ENCODE measurements at places on chromosomes 5 and 9.

DNA sequence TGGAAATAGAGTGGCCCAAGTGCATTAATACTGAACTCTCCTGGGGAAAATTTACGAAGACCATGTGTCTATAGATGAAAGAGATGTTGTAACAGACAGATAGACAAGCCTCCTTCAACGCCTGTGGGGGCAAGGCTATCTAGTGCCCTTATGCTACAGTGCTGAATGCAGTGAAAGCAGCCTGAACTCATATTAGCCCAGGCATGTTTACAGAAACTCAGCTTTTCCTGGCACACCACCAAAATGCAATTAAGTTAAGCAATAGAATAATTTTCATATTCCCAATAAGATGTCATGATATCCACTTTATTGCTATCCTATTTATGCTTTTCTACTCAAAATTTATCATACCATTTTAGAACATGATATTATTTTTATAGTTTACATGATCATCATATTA lies 277.0 kb downstream of the DIRAS2 start:
- no peak for DNase-seq

DNA sequence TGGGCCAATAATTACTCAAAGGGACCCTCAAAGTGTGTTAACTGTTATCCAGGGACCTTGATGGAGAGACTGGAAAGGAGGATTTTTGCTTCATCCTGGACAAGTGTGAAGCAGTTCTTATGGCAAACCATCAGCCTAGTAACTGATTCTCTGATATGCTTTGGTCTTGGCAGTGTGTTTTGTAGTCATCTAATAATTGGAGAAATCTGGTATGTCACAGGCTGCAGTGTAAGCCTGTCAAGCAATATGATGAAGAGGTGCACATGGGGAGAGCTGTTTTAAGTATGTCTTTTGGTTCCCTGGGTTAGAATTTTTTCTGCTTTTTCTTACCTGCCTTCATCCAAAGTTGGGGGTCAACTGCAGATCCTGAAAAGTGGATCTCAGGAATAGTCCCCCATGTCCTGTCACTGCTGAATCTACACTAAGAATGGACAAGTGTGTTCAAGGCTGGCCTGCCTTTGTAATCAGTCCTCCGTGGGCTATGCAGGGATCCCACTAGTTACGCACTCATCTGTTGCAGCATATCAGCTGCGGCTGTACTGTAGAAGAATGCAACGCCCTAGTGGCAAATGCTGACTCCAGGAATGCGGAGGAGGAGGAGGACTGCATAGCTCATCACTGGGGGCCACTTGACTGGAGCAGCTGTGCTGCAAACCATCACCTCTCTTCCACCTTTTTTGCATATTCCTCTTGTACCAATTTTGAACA lies 1.9 kb downstream of the SPTAN1 start:
- peak; percentile 48 for DNase-seq

- no peak for DNase-seq
Measured at GRCh38 chr5:68749631-68750030, 344.2 kb upstream of the SLC30A5 start.

DNA sequence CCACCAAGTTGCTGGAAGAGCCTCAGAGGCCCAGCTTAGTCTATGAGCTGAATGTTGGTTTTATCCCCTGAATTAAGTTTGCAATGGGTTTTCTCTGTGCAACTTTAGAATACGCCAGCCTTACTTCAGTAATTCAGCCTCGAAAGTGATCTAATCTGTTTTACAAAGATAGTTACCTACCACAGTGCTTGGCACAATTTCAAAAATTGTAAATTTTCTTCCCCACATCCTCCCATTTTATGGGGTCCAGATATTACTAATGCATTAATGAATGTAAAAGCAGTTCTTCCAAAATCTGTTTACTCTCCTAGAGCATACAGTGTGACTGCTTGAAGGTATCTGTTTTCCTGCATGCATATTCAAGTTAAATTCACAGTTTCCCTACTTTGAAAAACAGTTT lies 172.6 kb downstream of the MAN2A1 start:
- DNase-seq = no peak

DNA sequence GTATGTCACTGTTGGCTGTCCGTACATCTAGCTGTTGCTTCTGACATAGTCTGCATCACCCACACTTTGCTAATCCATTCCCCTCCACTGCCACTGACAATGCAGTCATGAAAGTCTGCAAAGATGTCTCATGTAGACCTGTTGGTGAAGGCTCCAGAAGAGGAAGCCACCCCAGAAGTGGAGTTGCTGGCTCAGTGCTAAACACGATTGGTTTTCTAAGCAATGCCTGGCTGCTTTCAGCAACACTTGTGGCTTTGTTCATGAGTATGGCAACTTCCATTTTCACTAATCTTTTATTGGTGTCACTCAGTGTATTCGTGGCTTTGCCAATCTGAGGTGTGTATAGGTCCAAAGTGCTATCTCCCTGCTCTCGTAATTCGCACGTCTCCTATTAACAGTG lies 288.1 kb downstream of the GADD45G start:
- DNase-seq = no peak

- DNase-seq = no peak
Measured at GRCh38 chr5:177520916-177521513, 4.3 kb upstream of the DDX41 start.

GRCh38 chr5:158014372-158014771 lies 155.4 kb upstream of the CLINT1 start:
- DNase-seq = no peak

DNA sequence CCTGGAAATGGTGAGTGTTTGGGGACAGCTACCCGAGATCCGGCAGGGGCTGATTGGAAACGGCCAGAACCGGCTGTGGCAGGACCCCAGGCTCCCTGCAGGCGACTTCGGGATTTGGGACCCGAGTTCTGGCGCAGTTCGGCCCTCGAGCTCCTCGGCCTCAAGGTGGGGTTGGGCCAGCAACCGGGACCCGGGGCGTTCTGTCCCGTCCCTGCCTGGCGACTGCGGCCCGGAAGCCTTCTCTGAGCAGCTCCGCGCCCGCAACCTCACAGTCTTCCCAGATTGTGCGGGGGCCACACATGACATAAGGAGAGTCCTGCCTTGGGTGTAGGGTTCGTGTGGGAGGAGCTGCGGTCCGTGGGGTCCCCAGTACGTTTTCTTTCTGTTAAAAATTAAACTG lies 23.2 kb upstream of the NEURL1B start:
- DNase-seq = no peak

DNA sequence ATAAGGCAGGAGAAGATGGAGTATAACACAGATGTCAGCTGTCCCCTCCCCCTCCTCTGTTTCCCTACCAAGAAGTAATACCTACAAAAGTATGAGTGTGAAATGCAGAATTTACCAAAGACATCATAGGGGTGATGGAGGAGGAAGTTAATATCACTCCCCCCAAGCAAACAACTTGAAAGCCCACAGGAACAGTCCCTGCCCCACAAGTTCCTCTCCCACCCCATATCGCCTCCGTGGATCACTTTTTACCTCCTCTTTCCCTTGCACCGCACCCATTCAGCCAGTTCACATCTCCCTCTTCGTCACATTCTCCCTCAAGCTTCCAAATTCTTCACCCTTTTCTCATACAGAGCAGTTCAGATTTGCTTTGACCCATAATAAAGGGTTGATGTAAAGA lies 7.0 kb upstream of the SIL1 start:
- no peak for DNase-seq

DNA sequence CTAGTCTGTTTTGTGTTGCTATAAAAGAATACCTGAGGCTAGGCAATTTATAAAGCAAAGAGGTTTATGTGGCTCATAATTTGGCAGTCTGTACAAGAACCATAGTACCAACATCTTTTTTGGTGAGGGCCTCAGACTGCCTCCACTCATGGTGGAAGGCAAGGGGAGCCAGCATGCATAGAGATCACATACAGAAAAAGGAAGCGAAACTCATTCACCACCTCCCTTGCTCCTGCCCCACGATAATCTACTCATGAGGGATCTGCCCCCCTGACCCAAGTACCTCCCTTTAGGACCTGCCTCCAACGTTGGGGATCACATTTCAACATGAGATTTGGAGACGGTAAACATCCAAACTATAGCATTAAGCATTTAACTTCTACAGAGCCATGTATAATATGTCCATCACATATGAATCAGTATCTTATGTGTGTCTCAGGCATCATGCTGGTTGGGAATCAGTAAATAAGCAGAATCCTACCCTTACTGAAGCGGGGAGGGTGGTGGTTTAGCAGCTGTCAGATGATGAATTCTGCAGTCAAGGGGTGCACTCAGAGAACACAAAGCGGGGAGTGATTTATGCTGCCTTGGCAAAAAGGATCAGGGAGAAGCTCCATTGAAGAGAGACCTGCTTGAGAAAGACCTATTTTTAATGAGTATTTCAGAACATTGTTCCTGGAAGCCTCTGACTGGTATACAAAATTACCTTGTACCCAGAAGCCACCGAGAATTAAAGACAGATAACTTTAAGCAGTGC lies 34.8 kb downstream of the HMGXB3 start:
- DNase-seq = no peak

DNA sequence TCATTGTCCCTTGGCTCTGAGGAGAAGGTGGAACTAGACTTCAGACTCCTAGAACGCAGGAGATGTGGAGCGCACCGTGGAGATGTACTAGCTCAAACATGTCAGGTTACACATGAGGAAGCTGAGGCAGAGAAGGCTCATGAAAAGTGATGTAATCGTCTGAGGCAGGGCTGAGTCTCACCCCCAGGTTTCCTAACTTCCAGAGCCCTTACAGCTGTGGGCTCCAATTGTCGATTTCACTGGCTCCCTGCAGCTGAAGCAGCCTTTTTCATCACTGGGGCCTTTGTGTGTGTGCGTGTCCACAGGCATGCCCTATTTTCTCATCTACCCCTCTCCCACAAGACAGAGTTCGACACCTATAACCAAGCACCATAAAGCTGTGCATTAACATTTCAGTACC lies 370.6 kb downstream of the NTRK2 start:
- DNase-seq = no peak

- DNase-seq = no peak
Measured at GRCh38 chr5:178279723-178280438, 47.3 kb upstream of the PHYKPL start.

DNA sequence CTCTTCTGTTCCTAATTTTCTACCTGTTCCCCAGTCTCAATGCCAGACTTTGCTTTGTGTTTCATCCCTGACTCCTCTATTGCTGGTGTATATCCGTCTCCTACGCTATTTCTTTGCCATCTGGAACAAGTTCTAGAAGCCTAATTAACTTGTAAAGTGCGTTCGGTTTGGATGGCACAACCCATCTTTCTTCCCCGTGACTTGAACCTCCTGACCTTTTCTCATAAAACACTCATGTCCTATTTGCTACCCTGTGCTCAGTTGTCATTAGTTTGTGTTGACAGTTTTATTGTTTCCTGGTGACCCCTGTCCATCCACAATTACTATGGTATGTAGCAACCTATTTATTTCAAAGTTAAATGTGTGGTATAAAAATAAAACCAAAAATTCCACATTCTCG lies 323.5 kb downstream of the TLE4 start:
- no peak for DNase-seq

DNA sequence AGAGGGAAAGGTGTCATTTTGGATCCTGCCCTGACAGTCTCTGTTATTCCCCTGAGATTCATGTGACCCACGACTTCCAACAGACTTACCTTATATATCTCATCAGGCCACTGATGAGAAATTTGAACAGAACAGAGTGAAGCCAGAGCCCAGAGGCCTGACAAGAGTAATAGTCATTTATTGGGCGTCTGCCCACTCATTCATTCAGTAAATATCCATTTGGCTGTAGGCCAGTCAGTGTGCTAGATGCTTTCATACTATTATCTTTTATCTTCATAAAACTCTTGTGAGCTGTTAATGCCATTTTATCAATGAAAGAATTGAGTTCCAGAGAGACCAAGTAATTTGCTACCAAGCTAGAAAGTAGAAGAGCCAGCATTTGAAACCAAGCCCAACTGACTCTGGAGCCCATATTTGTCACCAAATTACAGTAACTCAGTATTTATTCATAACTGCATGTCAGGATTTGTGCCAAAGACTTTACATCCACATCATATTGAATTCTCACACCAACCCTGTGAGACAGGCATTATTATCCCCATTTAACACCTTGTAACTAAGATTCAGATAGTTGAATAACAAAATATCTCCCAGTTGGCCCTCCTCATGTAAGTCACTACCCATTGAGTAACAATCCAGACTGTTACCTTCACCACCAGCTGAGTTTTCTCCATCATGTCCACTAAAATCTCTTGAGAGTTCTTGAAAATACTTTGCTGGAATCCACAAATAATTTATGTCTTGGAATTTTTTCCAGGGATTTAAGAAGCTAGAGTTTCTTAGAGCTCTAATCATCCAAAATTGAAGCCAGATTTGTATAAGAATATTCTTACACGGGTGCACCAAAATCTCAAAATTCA lies 2.5 kb downstream of the PTPDC1 start:
- no peak for DNase-seq

GRCh38 chr9:123174887-123175518 lies 93.4 kb downstream of the STRBP start:
- DNase-seq = peak; percentile 30

DNA sequence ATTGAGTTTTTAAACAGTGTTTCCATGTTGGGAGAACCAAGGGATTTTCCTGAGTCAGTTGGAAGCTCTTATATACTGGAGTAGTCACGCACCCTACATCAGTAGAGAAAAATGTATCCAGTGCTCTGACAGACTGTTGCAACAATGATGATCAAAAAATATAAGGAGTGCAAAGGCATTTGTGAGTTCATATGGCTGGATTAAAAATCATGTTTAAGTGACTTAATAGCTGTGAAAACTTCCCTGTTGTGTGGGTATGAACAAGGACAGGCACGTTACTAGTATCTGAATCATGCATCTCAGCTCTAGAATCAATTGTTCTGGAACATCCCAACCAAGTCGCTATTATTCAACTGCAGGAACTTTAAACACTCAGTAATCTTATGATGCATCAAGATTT lies 229.7 kb downstream of the ROR2 start:
- DNase-seq = no peak

GRCh38 chr9:27353474-27354229 lies 56.7 kb upstream of the EQTN start:
- peak; percentile 18 for DNase-seq

- DNase-seq = no peak
Measured at GRCh38 chr9:87699835-87700234, 26.1 kb upstream of the CTSL start.

DNA sequence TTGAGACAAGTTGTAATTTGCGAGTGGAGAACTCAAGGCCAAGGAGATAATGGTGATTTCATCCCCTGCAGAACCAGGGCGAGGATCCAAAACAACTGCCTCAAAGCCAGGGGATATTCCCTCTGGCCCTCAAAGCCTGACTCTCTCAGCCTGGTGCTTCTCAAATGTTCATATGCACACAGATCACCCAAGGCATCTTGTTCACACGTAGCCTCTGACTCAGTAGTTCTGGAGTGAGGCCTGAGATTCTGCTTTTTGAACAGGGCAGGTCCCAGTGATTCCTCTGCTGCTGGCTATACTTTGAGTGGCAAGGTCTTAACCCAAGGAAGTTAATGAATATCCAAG lies 30.2 kb upstream of the WWC1 start:
- DNase-seq = no peak

GRCh38 chr5:78473751-78474150 lies 113.3 kb downstream of the SCAMP1 start:
- no peak for DNase-seq
